ENCODE measurements at places on chromosomes 1 and 21.

GRCh38 chr1:19420606-19421005, 64.7 kb downstream of the CAPZB start:
- DNase-seq: no peak

DNA sequence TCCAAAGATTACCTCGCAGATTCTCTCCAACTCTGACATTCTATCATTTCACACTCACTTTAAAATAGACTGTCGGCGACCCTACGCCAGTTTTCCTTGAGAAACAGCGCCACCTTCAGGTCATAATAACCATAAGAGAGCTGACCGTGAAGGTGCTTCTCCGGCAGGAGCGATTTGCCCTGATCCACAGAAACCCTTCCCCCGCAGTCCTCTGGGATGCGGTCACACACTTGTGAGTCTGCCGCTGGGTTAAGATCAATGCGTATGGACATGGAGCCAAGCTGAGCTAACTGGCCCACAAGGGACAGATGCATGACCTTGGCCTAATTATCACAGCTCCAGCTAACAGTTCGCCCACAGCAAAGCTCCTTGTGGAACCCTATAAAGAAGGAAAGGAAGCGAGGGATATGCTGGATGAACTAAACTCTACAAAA, 32.8 kb upstream of the IFNAR2 start:
- peak; percentile 50 for DNase-seq

DNA sequence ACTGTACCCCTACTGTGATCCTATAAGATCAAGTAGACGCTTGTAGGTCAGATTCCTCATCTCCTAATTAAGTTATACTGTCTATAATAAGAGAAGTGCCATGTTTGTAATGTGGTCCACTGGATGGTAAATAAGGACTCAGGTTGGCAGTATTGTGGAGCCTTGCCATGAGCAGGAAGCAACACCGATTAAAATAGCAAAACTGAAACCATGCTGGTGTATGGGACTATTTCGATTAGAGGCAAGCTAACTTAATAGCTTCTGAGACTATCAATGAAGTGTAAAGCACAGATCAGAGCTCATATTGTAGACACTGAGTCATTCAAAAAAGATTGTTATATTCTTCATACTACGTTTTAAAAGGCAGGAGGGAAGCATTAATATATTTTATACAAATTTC, 348.8 kb downstream of the HHAT start:
- DNase-seq: no peak

GRCh38 chr21:28283641-28284490, 708.8 kb downstream of the LTN1 start:
- no peak for DNase-seq

DNA sequence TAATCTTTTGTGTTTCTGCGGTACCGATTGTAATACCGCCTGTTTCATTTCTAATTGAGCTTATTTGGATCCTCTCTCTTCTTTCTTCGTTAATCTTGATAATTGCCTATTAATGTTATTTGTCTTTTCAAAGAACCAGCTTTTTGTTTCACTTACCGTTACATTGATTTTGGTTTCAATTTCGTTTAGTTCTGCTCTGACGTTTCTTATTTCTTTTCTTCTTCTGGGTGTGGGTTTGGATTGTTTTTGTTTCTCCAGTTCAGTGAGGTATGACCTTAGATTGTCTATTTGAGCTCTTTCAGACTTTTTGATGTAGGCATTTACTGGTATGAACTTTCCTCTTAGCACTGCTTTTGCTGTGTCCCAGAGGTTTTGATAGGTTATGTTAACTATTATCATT, 9.4 kb downstream of the OR2M2 start:
- DNase-seq: no peak

GRCh38 chr1:19080721-19081120, 124.2 kb upstream of the IFFO2 start:
- DNase-seq: no peak

DNA sequence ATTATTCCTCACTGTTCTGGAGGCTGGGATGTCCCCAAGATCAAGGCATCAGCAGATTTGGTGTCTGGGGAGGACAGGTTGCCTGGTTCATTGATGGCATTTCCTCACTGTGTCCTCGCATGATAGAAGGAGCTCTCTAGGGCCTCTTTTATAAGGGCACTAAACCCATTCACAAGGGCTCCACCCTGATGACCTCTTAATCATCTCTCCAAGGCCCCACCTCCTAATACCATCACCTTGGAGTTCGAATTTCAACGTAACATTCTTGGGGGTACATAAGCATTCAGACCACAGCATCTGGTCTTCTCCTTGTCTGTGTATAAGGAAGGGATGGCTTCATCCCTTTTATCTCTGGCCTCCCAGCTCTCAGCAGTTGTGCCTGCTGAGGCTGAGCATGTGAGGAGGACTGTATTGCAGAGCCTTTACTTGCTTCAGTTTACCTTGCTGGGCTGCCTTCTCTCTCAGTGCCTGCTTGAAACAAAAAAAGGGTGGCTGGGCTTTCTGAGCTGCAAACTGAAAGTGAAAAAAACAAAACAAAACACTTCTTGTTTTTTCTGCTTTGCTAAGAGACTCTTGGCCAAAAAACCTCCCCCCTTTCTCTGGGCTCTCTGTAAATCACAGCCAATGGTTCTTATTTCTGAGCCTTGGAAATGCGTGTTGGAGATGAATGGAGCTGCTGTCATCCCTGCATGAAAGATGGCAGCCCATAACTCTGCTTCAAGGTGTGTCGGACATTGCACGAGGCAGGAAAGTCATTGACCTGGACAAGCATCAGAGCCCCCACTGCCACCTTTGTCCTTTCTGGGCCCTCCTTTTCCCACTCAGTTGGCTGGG, 75.8 kb downstream of the RHOU start:
- no peak for DNase-seq

DNA sequence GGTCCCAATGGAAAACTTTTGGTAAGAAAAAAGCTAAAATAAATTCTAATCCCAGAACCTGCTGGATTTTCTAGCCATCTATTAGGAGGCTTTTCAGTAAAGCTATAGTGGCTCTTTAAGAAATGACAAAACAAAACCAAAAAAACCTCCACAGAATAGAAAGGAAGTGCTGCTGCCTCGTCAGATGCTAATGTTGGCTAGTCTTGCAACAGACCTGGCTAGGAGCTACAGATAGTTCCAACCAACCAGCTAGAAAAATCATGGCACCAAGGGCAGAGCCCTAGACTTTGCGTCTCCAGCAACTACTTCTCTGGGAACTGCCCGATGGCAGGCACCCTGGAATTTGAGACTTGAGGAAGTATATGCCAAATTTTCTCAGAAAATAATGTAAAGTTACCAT, 7.6 kb downstream of the CD101 start:
- DNase-seq: no peak

DNA sequence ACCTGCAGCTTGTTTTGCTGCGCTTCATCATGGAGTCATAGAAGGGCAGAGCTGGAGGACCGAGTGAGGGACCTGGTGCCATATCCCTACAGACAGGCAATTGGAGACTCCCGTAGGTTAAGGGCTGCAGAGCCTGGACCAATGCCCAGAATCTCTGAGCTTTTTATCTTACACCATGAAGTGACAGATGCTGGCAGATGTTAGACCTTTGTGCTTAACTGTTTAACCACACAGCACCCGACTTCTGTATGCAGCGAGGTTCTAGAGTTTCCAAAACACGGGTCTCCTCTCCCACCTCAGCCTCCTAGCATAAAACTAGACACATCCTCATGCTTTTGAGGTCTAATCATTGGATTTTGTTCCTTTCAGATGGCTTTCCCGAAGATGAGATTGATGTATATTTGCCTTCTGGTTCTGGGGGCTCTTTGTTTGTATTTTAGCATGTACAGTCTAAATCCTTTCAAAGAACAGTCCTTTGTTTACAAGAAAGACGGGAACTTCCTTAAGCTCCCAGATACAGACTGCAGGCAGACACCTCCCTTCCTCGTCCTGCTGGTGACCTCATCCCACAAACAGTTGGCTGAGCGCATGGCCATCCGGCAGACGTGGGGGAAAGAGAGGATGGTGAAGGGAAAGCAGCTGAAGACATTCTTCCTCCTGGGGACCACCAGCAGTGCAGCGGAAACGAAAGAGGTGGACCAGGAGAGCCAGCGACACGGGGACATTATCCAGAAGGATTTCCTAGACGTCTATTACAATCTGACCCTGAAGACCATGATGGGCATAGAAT, 47.6 kb downstream of the B3GALT5 start:
- DNase-seq: no peak

GRCh38 chr1:84192681-84193080, 48.6 kb downstream of the PRKACB start:
- no peak for DNase-seq

DNA sequence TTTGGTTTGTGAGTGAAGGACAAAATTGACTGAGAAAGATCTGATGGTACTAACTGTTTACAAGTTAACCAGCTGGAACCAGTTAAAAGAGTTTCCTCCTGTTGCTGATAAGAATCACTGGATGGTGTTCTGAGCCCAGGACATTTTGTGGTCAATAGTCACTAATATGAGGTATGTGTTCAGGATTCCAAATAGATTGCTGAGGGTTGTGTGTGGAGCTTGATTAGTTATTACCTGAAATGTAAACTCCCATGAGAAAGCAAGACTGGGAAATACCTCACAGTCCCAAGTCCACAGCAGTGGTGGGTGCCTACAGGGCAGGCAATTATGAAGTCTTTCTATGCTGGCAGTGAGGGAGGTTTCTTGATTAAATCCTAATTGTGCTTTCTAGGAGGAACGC, 164.6 kb downstream of the DNM3 start:
- no peak for DNase-seq

GRCh38 chr1:65924471-65924870, 131.8 kb downstream of the PDE4B start:
- no peak for DNase-seq

- peak; percentile 52 for DNase-seq
These were observed 1.8 kb downstream of the COL9A2 start for GRCh38 chr1:40315239-40315794.

DNA sequence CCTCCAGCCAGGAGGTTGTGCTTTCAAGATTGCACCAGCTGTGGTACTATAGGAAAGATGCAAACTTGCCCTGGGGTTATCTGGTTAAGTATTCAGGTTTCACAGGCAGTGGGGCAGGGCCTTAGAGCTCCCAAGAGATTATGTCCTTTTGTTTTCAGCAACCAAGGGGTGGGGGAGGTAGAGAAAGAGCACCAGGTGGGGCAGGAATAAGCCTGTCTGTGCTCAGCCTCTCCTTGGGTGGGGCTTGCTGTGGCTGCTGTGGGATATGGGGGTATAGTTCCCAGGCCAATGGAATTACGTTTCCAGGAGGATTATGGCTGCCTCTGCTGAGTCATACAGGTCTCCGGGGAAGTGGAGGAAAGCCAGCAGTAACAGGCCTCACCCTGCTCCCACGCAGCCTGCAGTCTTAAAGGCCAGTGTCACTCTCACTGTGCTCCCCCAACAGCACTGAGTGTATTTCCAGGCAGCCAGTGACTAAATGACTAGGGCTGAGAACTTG, 508.6 kb downstream of the RWDD3 start:
- no peak for DNase-seq

DNA sequence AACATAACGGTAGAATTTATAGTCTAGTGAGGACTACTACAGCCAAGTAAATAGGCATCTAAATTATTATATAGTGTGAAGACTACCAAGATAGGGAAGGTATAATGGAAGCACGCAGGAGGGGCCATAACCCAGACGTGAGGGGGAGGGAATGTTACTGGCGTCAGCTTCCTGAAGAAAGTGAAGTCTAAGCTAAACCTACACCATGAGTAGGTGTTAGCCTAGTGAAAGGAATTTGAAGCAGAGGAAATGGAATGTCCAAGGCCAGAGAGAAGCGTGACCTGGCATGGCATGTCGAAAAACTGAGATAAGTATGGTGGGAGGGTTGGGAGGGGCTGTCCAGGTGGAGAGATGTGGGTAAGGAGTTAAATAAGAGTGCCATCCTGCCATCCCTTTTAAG, 140.5 kb downstream of the SLC44A5 start:
- DNase-seq: no peak

DNA sequence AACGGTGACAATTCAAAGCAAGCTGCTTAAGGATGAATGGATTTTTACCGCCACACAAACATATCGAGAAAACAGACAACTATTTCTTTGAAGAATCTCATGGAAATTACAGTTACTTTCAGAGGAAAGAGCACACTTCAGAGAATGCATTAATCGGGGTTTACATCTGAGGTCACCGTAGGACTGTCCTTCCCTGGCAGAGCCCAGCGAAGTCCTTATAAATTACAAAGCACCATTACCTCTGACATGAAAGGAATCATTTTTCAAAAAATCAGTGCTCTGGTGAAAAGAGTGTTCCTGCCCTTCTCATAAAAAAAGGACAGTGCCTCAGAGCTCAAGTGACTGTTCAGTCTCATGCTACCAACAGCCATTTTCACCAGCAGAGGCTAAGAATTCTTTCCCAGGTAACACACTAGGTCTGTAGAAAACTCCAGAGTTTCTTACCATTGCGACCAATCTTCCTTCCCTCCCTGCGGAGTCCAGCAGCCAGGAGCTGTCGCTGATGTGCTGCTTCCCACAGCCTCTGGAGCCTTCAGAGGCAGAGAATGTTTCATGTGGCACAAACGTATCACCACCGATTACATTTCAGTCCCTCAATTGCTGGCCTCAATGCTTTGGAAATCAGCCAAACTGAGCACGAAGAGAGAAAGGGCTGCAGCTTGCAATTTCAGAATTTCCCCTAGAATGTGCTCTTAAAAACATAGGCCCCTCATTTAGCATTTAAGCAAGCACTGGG, 75.4 kb downstream of the PLD5 start:
- no peak for DNase-seq

DNA sequence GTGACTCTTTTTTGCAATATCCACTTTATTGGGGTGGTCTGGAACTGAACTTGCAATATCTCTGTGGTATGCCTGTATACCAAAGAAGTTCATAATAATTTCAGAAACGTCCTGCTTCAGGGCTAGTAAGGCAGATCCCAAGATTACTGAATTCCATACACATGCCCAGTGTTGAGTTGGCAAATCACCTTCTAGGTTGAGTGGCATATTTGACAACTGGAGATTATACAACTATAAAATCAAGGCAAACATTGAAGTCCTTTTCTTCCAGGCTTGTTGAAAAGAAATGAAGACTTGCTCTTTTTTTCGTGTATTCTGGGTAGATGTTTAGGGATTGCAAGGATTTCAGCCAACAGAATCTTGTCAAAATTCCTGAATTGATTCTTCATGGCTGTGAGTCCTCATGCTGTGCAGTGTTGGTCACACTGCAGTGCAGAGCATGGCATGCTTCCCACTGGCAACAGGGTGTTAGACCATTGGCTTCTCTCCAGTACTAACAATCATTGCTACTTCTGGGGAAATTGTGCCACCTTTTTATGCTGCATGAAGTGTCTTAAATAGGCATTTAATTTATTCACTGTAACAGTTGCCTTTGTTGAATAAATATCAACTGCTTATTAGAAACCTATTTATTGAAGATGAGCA, 367.1 kb upstream of the ADGRL4 start:
- no peak for DNase-seq

DNA sequence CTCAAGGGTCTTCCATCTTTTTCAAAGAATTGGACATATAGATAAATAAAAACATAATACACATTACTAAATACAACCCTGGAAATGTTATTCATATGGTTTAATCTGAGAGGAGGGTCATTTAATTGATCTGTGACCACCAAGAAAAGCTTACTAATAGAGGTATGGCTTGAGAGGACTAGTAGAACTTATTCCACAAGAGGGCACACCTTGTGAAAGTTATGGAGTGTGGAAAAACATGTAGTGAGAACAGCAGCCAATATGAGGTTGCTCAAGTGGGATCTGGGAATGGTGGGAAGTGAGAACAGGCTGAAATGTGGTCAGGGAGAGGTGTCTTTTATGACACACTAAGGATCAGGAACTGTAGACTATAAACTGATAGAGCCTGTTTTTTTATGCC, 973.5 kb upstream of the B3GALT2 start:
- no peak for DNase-seq

All from iPS DF 19.7 (cell line).